ENCODE measurements at places on chromosomes 3 and 15.

DNA sequence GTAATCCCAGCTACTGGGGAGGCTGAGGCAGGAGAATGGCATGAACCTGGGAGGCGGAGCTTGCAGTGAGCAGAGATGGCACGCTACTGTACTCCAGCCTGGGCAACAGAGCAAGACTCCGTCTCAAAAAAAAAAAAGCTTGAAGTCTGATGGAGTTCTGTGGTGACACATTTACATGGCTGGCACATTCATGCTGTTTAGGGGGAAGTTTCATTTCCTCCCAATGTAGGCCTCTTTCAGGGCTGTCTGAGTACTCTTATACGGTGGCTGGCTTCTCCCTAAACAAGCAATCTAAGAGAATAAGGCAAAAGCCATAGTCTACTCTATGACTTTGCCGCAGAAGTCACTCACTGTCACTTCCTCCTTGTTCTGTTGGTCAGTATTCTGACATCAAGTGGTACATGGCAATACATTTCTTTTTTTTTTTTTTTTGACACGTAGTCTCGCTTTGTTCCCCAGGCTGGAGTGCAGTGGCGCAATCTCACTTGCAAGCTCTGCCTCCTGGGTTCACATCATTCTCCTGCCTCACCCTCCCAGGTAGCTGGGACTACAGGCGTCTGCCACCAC is 41.2 kb downstream of the OIP5 start:
- no peak for DNase-seq

DNA sequence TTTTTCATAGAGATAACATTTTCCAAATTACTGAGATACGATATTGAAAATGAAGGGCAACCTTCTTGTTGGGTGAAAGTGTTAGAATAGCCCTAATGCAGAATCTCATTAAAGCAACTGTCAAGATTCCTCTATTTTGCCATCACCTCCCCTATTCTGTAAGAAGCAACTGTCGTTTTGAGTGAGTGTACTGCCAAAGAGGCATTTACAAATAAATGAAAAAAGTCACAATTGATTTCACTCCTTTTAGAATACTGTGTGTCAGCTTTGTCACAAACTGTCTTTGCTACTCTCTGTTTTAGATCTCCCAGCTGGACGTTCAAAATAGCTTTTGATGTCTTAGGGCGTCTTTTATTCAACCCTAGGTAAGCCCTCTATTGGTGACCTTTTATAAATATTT is 322.8 kb upstream of the NAALADL2 start:
- DNase-seq: no peak

DNA sequence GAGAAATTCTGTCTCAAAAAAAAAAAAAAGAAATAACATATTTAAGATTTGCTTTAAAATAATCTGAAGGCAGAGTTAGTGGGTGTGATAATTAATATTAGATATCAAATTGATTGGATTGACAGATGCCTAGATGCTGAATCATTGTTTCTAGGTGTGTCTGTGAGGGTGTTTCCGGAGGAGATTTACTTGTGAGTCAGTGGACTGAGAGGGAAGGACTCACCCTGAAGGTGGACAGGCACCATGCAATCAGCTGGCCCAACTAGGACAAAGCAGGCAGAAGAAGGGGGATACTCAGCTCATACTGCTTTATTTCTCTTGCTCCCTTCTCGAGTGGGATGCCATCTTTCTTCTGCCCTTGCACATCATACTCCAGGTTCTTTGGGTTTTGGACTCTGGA is 16.7 kb upstream of the RPL24 start:
- no peak for DNase-seq

DNA sequence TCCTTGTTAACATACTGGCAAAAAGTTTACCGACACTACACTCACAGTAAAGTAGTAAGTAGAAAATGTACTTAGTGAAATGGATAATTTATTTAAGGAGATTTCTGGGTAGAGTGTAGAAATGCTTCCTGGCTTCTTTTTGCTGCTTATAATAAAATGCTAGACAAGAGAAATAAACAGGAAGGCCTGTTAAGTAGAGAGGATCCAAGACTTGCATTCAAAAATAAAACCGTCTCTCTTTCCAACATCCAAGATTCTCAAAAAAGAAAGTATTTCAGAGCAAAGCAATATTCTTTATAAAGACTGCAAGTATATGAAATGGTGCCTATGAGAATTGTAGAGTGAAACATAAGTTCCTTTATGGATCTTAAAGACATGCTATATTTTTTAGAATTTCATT is 77.0 kb upstream of the CNTN6 start:
- DNase-seq: no peak

DNA sequence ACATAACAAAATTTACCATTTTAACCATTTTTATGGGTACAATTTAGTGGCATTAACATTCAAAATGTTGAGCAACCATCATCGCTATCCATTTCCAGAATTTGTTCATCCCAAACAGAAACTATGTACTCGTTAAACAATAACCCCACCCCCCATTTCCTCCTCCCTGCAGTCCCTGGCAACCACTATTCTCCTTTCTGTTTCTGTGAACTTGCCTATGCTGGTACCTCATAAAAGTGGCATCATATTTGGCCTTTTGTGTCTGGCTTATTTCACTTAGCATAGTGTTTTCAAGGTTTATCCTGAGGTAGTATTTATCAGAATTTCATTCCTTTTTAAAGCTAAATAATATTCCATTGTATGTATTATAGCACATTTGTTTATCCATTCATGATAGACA is 32.4 kb downstream of the C3orf80 start:
- DNase-seq: no peak

GRCh38 chr3:62602987-62603386 is 229.6 kb upstream of the FEZF2 start:
- peak; percentile 32 for DNase-seq

DNA sequence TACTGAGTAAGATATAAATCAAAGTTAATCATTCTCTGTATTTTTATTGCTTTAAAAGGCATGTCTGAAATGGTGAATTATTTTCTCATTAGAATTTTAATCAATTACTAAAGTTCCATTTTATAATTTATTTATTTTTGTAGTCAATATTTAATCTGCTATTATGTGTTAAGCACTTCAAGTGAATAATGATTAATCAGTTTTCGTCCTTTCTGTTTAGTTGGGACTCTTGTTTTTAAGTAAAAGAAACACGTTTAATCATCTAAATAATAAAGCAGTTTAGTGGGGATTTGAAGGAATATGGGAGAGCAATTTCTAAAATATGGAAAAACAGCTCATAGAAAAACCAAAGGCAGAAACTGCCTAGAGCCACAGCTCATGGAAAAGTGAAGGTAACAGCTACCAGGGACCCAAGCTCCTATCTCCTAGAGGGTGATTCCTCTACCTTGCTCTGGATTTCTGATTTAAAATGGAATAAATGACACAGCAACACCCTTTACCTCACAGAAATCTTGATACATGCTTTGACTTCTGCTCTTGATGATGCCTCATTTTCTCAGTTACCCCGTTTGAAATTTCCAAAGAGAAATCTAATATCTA is 28.0 kb upstream of the SUCNR1 start:
- no peak for DNase-seq

- DNase-seq: peak; percentile 30
These were observed 48.3 kb downstream of the SERPINI1 start for GRCh38 chr3:167783781-167784180.

DNA sequence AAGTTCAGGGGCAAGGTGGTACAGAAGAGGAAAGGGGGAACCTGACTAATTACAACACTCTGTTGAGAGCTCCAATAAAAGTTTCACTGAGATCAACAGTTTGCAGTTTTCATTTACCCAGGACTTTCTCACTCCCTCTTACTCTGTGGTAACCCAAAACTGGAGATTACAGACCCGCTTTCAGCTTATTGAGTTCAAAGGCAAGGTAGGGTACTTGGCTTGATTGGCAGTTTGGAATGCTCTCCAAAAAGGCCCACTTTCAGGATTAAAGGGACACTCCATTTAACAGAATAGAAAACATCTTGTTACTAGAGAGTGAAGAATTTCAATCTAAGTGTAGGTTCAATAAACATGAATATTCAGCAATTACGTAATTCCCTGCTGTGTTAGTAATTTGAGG is 117.6 kb upstream of the ETV5 start:
- no peak for DNase-seq

DNA sequence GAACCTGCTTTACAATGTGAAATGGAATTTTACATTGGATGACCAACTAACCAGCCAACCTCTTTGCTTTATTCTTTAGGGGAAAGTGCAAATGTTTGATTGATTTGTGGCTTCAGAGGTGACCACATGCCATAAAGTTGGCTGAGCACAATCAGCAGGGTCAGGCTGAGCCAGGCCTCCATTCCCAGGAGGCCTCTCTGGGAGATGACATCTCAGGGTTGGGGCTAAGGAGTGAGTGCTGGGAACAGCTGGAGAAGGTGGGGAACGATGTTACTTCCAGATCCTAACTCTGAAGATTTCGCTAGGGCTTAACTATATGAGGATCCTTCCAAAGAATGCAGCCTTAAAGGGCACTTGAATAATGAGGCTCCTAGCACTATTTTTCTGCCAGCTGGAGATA is 131.7 kb downstream of the ATP10A start:
- DNase-seq: no peak

GRCh38 chr15:80926126-80926525 is 63.5 kb downstream of the MESD start:
- no peak for DNase-seq

DNA sequence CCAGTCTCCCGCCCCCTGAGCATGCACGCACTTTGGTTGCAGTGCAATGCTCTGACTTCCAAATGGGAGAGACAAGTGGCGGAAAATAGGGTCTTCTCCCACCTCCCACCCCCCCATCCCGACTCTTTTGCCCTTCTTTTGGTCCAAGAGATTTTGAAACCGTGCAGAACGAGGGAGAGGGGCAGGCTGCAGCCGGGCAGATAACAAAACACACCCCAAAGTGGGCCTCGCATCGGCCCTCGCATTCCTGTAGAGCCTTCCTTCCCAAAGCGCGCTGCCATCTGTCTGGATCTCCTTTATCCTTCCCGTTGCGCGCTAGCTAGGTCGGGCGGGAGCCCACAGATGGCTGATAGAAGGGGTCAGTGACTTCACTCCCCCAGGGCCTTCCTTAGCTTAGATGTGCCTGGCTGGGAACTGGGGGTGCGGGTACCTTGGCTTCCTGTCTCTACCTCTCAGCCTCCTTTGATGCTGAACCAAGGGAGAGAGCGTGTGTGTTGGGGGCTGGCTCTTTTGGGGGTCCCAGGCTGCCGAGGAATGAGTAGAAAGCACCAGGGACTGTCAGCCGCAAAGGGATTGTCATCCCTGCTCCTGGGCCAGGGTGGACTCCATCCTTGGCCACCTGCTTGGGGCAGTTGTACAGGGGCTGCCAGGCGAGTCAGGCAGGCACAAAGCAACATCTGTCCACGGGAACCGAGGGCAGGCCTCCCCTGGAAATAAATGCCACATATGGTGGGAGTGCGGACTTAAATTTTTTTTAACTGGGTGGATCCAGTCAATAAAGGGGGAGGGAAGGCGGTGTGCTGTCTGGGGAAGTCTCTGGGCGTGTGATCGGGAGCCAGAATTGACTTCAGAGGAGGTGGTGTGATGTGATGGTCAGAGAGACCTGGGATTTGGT is 1.8 kb downstream of the SMAD3 start:
- no peak for DNase-seq

- DNase-seq: no peak
These were observed 758.1 kb downstream of the NAALADL2 start for GRCh38 chr3:175617247-175617646.

DNA sequence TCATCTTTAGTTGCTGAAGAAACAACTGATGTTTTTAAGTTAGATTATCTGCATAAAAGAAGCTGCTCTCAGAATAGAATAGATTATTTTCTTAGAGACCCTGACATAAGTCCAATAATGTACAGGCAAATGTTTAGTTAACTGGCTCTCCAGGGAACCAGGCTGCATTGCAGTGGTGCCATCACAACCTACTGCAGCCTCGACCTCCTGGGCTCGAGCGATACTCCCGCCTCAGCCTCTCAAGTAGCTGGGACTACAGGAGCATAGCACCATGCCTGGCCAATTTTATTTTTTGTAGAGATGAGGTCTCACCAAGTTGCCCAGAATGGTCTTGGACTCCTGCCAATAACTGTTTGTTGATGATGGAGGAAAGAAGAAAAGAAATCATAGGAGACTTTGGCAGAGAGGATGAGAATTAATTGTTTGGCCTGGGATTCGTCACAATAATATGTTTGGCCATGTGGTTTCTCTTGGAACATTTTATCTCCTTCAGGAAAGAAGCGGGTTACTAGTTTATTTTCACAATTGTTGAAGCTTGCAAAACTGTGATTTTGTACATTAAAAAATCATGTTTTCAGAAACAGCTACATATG is 429.2 kb downstream of the CADM2 start:
- DNase-seq: peak; percentile 90

- no peak for DNase-seq
These were observed 35.4 kb upstream of the RAB6B start for GRCh38 chr3:133931084-133931483.

DNA sequence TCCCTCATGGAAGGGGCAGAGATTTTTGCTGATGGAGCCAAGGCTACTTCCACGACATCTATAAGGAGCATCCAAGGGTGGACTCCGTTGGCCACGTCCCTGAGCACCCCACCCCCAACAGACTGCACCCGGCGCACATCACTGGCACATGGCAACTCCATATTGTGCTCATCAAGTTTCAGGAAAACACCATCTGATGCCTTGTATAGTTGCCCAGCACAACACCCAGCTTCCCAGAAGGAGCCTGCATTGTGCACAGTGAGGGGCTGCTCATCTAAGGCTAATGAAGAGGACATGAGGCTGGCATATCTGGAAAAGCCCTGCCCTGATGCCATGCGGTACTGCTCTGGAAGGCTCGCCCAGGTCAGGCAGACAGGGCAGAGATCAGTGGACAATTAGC is 15.0 kb upstream of the CACNA2D2 start:
- peak; percentile 63 for DNase-seq

DNA sequence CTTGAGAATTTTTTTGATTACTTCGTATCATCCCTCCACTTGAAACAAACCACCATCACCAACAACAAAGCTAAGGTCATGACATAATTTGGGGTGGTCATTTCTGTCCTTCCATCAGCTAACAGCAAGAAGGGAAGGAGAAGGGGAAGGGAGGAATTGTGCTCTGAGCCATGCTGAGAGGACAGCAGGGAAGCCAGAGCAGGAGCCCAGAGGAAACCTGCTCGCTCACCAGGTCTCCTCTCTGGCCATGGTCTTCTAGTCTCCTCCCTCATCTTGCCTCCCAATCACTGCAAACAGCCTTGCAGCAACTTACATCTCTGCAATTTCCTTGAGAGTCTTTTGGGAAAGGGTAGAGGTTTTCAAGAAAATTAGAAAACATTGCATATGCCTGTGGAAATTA is 196.7 kb downstream of the SSR3 start:
- no peak for DNase-seq

DNA sequence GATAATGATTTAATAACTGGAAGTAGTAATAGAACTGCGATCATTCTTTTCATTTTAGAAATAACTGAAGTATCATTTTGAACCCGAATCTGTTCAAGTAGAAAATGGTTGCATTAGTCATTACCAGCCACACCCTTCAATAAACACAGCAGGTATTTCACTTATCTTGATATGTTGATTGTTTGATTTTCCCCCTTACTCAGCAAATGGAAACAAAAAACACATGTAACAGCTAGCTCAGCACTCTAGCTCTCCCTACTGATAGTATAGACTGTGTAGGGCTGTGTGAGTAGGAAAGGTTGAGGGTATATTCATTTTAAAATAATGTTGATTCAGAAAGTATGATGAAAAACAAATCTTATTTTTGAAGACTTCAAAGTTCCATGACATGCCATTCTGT is 1.1 kb upstream of the GPR149 start:
- DNase-seq: no peak
